Activated naive CD8-positive, alpha-beta T cell treated with anti-CD3 and anti-CD28 coated beads, Interleukin-2, amount 50 U/mL, for 24 hours (primary cell): ENCODE measurements at places on chromosomes 4 and X.

DNA sequence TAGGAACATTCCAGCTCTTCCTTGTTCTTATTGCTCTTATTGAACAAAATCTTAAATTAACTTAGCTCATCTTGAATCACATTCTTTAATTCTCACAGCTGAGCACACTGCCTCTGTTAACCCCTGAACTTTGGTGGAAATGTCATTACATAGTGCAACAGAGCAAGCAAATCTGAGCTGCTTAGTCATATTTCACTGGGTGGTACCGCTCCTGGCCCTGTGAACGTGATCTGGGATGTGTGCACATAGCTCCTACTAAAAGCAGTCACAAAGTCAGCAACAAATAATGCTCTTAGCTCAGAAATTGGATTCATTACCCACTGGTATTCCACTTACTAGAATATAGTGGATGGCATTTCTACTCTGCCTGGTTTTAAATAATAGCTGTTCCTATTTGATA lies 27.9 kb downstream of the ARHGEF6 start:
- no peak for DNase-seq

GRCh38 chr4:184550476-184550875 lies 76.1 kb upstream of the IRF2 start:
- no peak for DNase-seq

GRCh38 chr4:40576651-40577480 lies 52.8 kb downstream of the RBM47 start:
- DNase-seq = peak; percentile 14

DNA sequence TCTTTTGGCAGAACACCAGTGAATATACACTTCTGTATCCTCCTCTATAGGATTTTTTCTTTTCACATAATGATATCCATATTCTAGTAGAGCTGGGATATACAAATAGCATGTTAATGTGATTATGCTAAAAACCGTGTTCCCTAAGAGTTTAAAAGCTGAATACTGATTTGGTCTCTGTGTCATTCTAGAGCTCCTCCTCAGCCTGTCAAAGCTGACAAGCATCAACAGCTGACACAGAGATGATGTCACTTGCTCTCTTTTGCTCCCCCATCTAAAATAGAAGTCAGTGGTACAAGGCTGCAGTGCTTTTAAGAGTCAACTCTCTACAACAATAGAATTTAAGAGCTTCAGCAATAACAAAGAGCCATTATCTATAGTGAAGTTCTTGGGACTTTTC lies 17.1 kb upstream of the HERC3 start:
- DNase-seq = no peak

DNA sequence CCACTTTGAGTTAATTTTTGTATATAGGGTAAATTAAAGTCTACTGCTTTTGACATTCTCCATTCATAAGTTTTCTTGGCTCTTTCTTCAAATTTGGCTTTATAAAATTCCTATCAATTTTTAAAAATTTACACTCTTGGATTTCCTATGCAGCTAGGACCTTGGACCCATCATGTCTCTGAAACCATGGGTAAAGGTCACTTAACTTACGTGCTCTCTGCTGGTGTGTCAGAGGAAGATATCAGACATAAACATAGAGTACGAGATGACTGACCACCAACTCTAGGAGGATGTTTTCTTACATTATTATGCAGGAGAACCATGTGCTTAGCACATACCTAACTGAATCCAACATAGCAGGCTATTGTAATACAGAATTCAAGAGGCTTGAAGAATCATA lies 62.5 kb upstream of the C1GALT1C1 start:
- DNase-seq = no peak

GRCh38 chr4:13539047-13539618 lies 5.2 kb downstream of the NKX3-2 start:
- peak; percentile 1 for DNase-seq

DNA sequence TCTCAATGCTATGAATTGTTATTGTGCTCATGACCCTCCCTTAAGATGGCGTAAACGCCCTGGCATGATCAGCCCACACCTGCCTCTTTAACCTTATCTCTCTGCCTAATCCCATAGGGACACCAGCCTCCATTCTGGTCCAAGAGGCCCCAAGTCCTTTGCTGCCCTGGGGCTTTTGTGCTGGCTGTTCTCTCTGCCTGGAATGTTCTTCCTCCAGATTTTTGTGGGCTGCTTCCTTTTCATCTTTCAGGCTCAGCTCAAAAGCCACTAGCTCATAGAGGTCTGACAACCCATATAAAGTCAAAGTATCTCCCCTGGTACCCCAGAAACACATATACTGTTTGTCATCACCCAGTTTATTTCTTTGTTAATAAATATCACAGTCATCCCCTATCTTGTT lies 42.4 kb downstream of the APLN start:
- DNase-seq = no peak

DNA sequence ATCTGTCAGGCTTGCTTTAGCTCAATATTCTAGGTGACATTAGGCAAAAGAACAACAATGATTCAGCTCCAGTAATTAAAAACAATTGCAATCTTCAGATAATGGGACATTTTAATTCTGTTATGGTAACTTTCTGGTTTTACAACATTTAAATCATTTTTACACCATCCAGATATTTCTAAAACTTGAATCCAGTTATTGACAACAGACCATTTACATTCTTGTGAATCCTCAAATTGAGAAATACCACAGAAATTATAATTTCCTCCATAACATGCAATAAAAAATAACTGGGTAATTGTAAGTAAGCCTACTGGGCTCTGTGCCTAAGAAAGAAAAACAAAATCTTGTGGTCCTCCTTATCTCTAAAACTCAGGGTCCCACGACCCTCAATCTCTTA lies 195.0 kb upstream of the S100G start:
- DNase-seq = no peak

DNA sequence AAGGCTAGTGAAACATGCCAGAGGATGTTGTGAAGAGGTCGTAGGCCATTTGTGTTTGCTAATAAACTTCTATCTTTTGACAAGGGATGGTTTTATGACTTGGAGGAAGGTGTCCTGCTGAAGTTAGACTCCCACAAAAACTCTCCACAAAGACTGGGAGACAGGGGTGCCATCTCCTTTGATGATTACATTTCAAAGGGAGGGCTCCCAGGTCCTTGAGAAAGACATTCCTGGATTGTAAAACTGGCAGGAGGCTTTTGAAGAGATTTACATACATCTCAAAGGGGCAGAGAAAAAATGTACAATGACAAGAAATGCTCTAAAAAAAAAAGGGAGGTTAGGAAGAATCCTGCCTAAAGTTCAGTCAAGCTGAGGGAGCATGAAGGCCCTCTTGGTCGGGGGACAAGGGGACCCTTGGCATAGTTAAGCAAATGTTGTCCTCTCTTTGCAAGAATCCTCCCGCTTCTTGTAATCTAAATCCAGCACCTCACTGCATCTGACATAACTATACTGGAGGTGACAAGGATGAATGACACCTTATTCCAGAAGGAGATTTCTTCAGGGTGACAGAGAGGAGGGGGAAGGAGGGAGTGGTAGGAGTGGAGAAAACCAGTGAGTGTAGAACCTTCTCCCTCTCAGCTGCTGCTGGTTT lies 41.1 kb upstream of the MGST2 start:
- no peak for DNase-seq

- no peak for DNase-seq
Observed at GRCh38 chr4:11415409-11416070, 13.2 kb downstream of the HS3ST1 start.

DNA sequence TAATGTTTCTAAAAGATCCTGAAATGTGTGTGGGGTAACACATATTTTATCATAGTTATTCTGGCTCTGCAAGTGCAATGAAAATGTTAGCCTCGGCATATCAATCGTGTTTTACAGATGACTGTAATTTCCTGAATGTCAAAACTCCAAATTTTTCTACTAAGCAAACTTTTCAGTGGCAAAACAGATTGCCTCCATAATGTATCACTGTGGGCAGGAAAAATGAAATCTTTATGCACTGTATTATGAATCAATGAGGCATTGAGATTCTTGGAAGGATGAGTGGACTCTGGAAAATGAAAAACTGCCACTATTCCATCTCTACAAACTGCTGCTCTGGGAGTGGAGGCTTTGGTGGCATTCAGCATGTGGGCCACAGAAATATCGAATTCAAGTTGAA lies 160.1 kb upstream of the MBNL3 start:
- DNase-seq = no peak

- no peak for DNase-seq
Observed at GRCh38 chr4:148790691-148791090, 348.5 kb upstream of the NR3C2 start.

DNA sequence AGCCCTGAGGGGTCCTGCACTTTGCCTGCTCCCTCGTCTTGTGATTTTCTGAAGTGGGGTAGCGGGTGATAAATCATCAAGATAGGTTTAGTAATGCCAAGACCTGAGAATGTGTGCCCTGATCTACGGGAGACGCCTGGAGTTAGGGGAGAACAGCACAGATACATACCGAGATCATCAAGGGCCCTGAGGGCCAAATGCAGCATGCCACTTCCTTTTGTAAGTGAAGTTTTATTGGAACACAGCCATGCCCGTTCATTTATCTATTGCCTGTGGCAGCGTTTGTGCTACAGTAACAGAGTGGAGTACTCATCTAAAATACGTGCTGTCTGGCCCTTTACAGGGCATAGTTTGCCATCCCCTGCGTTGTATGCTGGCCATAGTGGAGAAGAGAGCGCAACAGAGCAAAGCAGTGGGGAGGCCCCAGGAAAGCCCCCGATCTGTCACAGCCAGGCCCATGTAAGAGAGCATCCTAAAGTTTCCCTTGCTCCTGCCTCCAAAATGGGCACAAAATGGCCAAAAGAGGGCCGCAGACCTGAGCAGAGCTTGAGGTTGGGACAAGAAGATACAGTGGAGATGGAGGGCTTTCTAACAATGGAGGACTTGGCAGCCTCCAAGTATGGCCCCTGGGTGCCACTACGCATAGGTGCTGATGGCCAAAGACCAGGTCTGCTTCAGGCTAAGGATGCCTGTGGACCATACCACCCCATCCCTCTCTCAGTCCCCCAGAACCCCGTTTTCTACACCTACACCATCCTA lies 167.0 kb downstream of the SMIM20 start:
- DNase-seq = no peak

GRCh38 chrX:7076245-7076661 lies 71.3 kb upstream of the STS start:
- DNase-seq = no peak

GRCh38 chr4:73868206-73869129 lies 725 bp upstream of the CXCL1 start:
- DNase-seq = no peak

DNA sequence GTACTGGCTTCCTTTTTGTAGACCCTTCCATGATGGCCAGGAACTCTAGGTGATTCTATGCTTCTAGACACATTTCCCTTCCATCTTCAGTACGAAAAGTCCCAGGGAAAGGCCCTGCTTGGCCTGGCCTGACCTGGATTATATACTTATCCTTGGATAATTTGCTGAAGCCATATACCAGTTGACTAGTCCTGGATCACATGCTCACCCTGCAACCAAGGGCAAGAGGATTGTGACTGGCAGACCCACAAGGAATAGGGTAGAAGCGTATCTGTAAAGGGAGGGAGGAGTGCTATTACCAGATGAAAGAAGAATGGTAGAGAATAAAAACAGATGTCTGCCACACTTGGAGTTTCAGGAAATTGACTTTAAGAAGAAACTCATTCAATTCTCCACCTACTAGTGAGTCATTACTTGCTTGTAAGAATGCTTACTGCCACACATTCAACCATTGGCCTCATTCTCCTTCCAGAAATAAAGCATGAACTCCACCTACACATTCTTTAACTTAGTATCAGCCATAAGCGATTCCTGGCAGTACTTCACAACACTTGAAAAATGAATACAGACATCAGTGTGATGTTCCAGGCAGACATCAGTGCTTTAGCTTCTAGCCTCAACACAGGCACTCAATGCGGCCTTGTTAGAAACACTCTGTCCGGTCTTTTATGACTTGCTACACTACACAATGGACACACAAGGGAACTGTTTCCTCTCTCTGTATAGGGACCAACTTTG lies 141.8 kb downstream of the CBR4 start:
- DNase-seq = no peak

- no peak for DNase-seq
Observed at GRCh38 chr4:124481123-124481522, 231.4 kb downstream of the ANKRD50 start.

GRCh38 chr4:2803624-2804448 lies 11.0 kb downstream of the SH3BP2 start:
- DNase-seq = no peak

DNA sequence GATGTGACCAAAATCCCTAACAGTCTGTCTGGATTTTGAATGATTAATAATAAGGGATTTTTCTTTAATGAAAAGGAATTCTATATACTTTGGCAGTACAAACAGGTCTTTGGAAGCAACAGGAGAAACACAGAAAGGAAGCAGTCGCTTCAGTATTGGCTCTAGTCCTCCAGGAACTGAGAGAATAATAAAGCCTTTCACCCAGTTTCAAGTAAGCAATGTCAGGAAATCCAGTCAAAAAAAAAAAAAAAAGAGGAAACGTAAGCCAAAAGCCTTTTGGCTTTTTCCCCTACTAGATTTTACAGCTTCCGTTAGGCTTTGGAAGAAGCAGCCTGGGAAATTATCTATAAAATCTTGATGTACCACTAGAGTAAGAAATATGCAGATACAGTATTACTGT lies 61.7 kb upstream of the HDAC8 start:
- DNase-seq = no peak

- DNase-seq = no peak
Observed at GRCh38 chr4:71130827-71131603, 137.6 kb downstream of the DCK start.

GRCh38 chr4:8422327-8422726 lies 18.2 kb downstream of the ACOX3 start:
- no peak for DNase-seq

DNA sequence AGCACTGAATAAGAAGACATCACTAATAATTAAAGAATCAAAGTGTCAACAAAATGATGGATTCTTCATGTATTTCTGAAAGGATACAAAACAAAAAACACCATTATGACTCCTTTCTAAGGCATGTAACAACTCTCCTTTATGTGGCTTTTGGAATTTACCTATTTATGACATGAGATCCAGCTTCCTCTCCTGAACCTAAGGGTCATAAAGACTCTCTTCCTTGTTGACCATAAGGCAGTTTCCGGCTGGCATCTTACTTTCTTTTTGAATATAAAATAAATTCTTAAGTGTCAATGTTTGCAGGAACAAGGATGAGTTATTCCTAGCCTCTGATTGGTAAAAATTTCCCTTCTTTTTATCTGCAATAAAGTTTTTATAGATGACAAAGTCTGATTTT lies 111.1 kb upstream of the GRPR start:
- no peak for DNase-seq

DNA sequence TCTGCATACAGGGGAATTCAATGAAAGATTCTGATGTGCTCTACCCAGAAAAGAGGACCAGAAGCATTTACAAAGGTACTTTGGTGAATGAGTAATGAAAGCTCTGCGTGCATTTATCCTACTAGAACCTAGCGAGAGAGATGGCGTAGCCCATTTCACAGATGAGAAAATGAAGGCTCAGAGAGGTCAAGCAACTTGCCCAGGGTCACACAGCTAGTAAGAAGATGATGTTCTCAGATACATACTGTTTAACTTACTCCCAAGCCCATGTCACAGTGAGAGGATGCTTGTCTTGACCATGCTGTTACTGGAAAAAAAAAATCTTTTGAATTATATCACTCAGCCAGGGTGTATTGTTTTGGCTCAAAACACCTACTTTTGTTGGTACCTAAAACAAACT lies 317.3 kb downstream of the LDB2 start:
- no peak for DNase-seq

GRCh38 chrX:83771664-83772063 lies 89.3 kb upstream of the CYLC1 start:
- no peak for DNase-seq
